ENCODE measurements at places on chromosomes 7 and 10.

DNA sequence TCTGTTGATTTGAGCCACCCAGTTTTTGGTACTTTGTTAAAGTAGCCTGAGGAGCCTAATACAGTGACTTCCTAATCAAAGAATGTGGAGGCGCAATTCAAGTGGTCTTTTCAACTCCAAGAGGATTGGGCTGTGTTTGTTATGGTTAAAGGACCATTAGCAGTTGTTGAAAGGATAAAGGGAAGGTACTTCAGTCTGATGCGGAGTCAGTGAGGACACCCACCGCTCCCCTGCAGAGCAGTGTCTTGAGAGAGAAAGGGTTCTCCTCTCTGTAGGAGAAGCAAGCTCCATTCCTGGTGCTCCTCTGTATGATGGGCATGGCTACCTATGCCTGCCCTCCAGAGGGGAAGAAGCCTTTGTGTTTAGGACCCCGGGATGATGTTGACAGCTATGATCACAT, 590.6 kb upstream of the C7orf33 start:
- DNase-seq, result no peak

GRCh38 chr7:131689662-131690234, 133.3 kb upstream of the PODXL start:
- no peak for DNase-seq

- peak; percentile 77 for DNase-seq
Measured at GRCh38 chr10:104254493-104255310, at the start of gene GSTO1. GSTO1 (plus strand) TSS chr10:104254892; CDS start chr10:104254929, 37 bp downstream.

- no peak for DNase-seq
Measured at GRCh38 chr7:93301736-93302135, 69.6 kb downstream of the VPS50 start.

DNA sequence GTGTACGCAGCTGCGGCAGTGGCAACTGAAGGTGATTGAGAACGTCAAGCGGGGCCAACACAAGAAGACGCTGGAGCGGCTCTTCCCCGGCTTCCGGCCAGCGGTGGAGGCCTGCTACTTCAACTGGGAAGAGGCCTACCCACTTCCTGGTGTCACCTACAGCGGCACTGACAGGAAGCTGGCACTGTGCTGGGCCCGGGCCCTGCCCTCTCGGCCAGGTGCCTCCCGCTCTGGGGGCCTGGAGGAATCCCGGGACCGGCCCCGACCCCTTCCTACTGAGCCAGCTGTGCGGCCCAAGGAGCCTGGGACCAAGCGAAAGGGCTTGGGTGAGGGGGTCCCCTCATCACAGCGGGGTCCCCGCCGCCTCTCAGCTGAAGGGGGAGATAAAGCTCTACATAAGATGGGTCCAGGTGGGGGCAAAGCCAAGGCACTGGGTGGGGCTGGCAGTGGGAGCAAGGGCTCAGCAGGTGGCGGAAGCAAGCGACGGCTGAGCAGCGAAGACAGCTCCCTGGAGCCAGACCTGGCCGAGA, 6.5 kb downstream of the ZSWIM8 start:
- DNase-seq, result no peak
